K562 (cell line): ENCODE measurements at places on chromosomes 3 and 15.

DNA sequence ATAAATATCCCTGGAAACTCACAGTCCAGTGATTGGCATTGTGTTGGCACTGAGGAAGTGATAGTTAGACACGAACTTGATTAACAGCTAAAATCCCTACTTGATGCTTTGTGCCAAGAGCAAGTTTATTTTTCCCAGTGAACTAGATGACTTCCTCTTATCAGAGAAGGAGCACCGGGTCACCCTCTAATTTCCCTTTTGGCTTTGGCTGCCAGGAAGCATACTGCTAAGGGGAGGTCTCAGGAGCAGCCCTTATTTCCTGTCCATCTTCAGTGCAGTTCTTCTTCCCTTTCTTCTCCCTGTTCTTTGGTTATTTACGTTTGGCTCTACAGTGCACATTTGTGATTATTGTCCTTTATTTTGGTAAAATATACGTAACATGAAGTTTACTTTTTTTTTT lies 13.0 kb downstream of the FBLN2 start:
- no peak for DNase-seq

- no peak for DNase-seq
Observed at GRCh38 chr15:31307270-31308184, 19.1 kb upstream of the KLF13 start.

DNA sequence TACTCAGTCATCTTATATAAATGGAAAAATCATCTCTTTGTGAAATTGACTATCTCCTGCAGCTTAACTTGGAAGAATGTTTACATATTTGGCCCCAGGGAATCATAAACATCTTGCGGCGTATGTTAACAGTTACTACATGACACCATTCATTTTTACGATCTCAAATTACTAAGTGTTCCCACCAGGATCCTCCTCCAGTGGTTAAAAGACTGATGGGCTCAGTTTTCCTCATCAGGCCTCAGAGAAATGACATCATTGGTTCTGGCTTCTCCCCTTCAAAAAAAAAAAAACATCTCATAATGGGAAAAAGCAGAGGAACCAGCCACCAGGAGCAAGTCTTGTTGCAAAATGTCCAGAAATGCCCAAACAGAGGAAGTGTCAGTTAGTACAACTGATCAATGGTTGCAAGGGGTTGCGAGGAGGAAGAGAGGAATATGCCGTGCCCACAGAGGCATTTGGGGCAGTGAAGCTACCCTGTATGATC lies 70.5 kb upstream of the LIPC start:
- DNase-seq = no peak

DNA sequence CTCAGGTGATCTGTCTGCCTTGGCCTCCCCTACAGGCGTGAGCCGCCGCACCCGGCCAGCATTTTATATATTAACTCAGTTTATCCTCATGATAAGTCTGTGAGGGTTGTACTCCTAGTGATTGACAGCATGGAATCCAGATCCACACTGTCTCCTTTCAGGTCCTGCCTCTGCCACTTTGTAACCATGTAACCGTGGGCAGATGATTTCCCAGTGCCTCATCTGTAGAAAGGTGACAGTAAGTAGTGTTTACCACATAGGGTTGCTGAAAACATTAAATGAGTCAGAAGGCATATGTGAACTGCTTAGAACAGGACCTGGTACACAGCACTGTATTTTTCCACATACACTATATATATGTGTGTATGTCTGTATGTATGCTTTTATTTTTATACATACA lies 2.4 kb downstream of the FYTTD1 start:
- no peak for DNase-seq
